ENCODE measurements at places on chromosomes 11 and 22.

DNA sequence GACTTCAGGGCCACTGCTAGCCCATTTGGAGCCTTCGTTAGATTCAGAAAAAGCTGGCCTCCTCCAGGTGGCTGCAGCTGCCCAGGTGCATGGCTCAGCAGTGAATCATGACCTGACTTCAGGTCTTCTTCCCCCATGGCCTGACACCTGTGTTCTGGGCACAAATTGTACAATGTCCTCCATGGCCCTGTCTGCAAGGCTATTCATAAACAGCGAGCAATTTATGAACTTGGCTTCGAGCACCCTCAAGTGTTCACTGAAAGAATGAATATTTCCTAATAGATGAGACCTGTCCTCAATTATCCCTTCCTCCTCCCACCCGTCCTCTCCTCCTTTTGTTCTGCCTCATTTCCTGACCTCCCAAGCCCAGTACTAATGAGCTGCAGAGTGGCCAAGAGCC is 12.2 kb upstream of the VPS37C start:
- no peak for DNase-seq

GRCh38 chr22:19448076-19448607 is 631 bp upstream of the C22orf39 start:
- no peak for DNase-seq

DNA sequence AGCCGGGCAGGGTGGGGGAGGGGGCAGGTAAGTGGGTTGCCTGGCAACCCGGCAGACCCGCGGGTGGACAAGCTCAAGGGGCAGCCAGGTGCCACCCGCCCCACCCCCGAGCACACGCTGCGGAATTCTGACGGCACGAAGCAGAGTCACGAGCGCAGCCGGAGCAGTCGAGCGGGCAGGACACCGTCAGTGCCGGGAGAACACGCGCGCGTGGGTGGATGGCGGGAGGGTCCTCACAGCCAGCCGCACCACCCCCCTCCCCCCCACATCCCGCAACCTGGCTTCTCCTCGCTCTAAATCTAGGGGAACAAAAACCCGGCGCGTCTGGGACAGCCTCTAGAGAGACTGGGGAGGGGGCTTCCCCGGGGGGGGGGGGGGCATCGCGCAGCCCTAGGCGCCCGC is 133.1 kb upstream of the HSD17B12 start:
- DNase-seq, result no peak

DNA sequence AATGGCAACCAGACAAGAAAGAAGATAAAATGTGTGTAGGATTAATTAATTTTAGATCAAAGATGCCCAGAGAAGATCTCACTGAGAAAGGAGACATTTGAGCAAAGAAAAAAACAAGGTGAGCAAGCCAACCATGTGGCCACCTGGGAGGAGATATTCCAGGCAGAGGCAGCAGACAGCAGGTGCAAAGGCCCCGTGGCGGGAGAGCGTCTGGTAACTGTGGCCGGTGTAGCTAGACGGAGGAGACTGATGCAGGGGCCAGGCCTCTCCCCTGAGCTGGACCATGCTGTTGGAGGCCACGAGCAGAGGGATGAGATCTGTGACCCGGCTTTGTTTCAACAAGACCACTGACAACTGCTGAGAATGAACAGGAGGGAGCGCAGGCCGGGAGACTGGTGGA is 23.6 kb downstream of the NECTIN1 start:
- DNase-seq, result no peak

GRCh38 chr22:42937164-42937843 is 77.6 kb downstream of the PACSIN2 start:
- no peak for DNase-seq

- no peak for DNase-seq
Measured at GRCh38 chr11:19660076-19660475, 52.6 kb upstream of the NAV2 start.

DNA sequence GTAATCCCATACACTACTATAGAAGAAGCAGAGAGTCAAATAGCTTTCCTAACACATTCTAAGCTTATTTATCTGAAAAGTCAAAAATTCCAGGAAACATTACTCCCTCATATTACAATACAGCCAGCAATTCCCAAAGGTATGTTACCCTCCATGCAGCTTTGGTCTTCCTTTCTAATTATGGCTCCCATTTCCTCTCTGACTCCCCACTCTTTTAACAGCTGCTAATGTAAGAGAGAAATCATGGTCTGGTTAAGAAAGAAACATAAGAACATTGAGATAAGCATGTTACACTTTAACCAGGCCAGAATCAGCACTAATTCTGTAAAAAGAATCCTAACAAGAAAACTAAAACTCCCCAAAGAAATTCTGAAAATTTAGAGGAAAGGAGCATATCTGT is 6.8 kb downstream of the PPP2R1B start:
- DNase-seq, result no peak
